HFFc6 (cell line): ENCODE measurements at places on chromosomes 13 and 19. TPM values are rescaled to one million over a fixed set of nuclear protein-coding genes. Genes with fewer than 3 reads are reported as not detected.

Gene RASGRP4
- not detected in 3 replicates for total RNA-seq

DNA sequence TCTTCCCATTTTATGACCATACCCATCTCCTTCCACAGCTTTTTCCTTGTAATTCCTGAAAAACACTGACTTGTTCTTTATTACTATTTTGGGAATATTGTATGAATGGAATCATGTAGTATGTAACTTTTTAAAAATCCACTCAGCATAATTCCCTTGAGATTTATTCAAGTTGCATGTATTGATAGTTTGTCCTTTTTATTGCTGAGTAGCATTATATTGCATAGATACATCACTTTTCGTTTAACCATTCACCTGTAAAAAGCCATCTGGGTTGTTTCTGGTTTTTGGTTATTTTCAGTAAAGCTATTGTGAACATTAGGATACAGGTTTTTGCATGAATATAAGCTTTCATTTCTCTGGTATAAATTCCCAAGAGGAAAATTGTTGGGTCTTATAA, 115.4 kb downstream of the GPC5 start:
- no peaks in the 10 kb centered on the region for H3K27me3 ChIP-seq
- no peak overlapping the region for H3K4me3 ChIP-seq
- H3K36me3 ChIP-seq = no peaks in the 10 kb centered on the region; the same call in 1 of the 2 replicates
- H3K27ac ChIP-seq = no peak overlapping the region
- H3K4me1 ChIP-seq = no peaks in the 10 kb centered on the region

GRCh38 chr13:80744147-80744914, 403.4 kb upstream of the SPRY2 start:
- H3K4me3 ChIP-seq = no peak overlapping the region
- no peak for DNase-seq
- no peak overlapping the region for H3K27ac ChIP-seq
- H3K36me3 ChIP-seq = no peaks in the 10 kb centered on the region

GRCh38 chr19:28864577-28865042, 348.3 kb downstream of the UQCRFS1 start:
- H3K36me3 ChIP-seq = no peaks in the 10 kb centered on the region
- no peak overlapping the region for H3K4me3 ChIP-seq
- no peak for DNase-seq
- peaks cover 19% of the 10 kb centered on the region for H3K27me3 ChIP-seq
- H3K27ac ChIP-seq = no peak overlapping the region

DNA sequence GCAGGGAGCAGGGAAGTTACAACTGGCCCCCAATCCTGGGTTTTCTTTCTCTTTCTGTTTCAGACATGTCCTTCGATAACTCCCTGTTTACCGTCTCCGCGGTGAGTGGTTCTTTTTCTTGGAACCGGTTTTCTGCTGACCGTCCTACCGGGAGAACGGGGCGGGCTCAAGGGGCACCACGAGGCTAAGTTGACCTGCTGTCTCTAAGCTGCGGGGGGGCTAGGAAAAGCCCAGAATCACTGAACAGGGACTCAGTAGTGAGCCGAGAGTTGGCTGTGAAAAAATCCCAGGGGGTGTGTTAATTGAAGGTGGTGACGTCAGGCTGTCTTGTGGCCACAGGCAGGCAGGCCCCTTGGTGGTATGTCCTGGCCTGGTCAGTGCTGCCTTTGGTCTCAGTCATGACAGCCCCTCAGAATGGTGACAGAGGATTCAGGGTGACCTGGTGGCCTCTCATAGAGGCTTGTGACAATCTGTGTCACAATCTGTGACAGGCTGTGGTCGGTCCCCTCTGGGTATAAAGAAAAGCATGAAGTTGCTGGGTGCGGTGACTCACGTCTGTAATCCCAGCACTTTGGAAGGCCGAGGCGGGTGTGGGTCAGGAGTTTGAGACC, 8.1 kb upstream of the CARM1 start:
- no peaks in the 10 kb centered on the region for H3K27me3 ChIP-seq
- peaks cover 26% of the 10 kb centered on the region for H3K4me1 ChIP-seq
- peak overlapping the region; percentile 88 for H3K27ac ChIP-seq
- H3K36me3 ChIP-seq = no peaks in the 10 kb centered on the region

Gene ZNF154
- 0.18 TPM in 1 of 3 replicates, not detected in the others for total RNA-seq

DNA sequence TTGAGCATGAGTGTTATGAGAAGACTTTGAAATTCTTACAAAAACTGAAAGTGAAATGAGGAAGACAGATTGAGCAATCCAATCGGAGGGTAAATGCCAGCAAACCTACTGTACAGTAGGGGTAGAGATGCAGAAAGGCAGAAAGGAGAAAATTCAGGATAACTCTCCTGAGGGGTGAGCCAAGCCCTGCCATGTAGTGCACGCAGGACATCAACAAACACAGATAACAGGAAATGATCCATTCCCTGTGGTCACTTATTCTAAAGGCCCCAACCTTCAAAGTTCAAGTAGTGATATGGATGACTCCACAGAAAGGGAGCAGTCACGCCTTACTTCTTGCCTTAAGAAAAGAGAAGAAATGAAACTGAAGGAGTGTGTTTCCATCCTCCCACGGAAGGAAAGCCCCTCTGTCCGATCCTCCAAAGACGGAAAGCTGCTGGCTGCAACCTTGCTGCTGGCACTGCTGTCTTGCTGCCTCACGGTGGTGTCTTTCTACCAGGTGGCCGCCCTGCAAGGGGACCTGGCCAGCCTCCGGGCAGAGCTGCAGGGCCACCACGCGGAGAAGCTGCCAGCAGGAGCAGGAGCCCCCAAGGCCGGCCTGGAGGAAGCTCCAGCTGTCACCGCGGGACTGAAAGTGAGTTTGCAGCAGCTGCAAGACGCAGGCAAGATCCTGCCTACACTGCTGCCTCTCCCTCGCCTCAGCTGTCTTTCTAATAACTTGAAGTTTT, at the start of gene TNFSF13B:
TSS of gene TNFSF13B (plus strand) at position 118 of the 728 bp plus-strand sequence. CDS start at position 296, 178 bp downstream.
- peak within 1 kb of the TSS; percentile 30; the same call in 1 of the 2 replicates for H3K27ac ChIP-seq
- H3K36me3 ChIP-seq = 0 out of 2 replicates have a peak, but pooled peaks cover 5% of the 10 kb centered on the region
- H3K4me3 ChIP-seq = peak within 1 kb of the TSS; percentile 79
- peaks cover 24% of the 10 kb centered on the region for H3K4me1 ChIP-seq
- H3K27me3 ChIP-seq = no peaks in the 10 kb centered on the region
- DNase-seq = no peak

- H3K4me3 ChIP-seq = no peak overlapping the region
- peaks cover 14% of the 10 kb centered on the region for H3K4me1 ChIP-seq
- H3K36me3 ChIP-seq = peaks cover 5% of the 10 kb centered on the region; the same call in 1 of the 2 replicates
- no peak for DNase-seq
- H3K27me3 ChIP-seq = no peaks in the 10 kb centered on the region; the same call in 1 of the 2 replicates
- no peak overlapping the region; the same call in 1 of the 2 replicates for H3K27ac ChIP-seq
Observed at GRCh38 chr13:66098931-66099628, 1131.1 kb downstream of the PCDH9 start.

DNA sequence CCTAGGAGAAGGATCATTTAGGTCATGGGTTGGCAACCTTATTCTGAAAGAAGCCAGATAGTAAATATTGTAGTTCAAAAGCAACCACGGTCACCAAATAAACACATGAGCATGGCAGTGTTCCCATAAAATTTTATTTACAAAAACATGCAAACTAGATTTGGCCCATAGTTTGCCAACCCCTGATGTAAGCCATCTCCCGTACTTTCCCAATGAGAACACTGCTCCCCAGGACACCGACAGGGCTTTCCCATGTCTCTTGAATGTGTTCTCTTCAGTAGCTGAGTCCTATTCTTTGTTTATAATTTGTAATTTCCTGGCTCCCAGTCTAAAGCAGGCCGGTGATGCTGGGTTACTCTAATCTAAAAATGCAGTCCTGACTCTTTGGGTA, 239.6 kb downstream of the LHFPL6 start:
- H3K27me3 ChIP-seq = no peaks in the 10 kb centered on the region; the same call in 1 of the 2 replicates
- no peak overlapping the region for H3K4me3 ChIP-seq
- 0 out of 2 replicates have a peak, but pooled peaks cover 6% of the 10 kb centered on the region for H3K36me3 ChIP-seq
- peaks cover 40% of the 10 kb centered on the region for H3K4me1 ChIP-seq

- no peaks in the 10 kb centered on the region for H3K36me3 ChIP-seq
- no peak overlapping the region for H3K27ac ChIP-seq
- H3K4me3 ChIP-seq = no peak overlapping the region
- no peaks in the 10 kb centered on the region for H3K4me1 ChIP-seq
- H3K27me3 ChIP-seq = peaks cover 22% of the 10 kb centered on the region
Observed at GRCh38 chr19:2361246-2362045, 1.4 kb downstream of the TMPRSS9 start.

- no peak for DNase-seq
- no peaks in the 10 kb centered on the region; the same call in 1 of the 2 replicates for H3K27me3 ChIP-seq
- H3K4me1 ChIP-seq = no peaks in the 10 kb centered on the region
- no peaks in the 10 kb centered on the region for H3K36me3 ChIP-seq
Observed at GRCh38 chr13:46184277-46184699, 2.3 kb upstream of the LCP1 start.

DNA sequence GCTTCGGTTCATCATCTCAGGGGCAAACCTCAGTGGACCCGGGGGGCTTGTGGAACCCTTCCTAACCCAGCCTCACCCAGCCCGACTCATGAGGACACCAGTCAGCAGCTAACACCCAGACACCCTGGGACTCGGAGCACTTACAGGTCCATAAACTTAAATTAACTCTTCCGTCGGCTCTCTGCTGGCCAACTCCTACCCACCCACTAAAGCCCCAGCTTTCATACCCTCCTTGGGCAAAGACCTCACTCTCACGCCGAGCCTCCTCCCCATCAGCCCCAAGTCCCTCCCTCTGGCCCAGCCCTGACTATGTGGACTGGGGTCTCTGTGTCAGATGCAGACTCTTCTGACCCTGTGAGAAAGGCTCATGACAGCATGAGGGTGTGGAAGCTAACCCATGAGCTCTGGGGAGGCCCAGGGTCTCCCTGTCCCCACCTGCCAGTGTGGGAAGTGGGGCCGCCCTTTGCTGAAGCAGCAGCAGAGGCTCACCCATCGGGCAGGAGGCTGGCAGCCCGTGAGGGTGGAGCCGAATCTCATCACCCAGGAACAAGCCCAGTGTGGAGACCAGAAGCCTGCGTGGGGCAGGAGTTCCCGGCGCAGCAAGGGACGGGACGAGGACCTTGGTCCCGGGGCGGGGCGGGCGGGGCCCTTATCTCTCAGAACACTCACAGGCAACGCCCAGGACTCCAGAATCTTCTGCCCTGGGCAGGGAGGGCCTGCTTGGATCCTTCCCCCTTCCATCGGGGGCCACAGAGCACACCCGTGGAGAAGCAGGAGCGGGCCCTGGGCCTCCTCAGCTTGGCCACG, 19.8 kb downstream of the TCF3 start:
- no peaks in the 10 kb centered on the region for H3K4me1 ChIP-seq
- H3K27me3 ChIP-seq = peaks cover 3% of the 10 kb centered on the region
- no peak overlapping the region for H3K27ac ChIP-seq
- DNase-seq = no peak
- H3K36me3 ChIP-seq = peaks cover 13% of the 10 kb centered on the region

Gene CCDC70
- total RNA-seq = not detected in 3 replicates

DNA sequence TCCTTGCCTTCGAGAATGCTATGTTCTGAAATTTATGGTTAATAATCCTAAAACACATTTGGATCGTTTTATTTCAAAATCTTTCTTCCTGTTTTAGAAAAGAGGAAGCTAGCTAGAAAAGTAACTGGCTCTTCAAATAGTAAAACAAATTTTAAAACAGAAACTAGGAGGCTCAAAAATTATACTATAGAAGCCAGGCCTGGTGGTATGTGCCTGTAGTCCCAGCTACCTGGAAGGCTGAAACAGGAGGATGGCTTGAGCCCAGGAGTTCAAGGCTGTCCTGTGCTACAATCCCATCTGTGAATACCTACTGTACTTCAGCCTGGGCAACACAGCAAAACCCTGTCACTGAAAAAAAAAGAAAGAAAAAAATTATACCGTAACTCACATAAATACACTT, 57.9 kb downstream of the ELF1 start:
- no peak overlapping the region for H3K4me3 ChIP-seq
- H3K27me3 ChIP-seq = peaks cover 3% of the 10 kb centered on the region; the same call in 1 of the 2 replicates
- peaks cover 28% of the 10 kb centered on the region for H3K4me1 ChIP-seq
- peaks cover 17% of the 10 kb centered on the region for H3K36me3 ChIP-seq
- no peak for DNase-seq
- H3K27ac ChIP-seq = no peak overlapping the region

Gene S1PR5
- total RNA-seq = 1.9 to 2.4 TPM (median 2.3 TPM) in 3 replicates

DNA sequence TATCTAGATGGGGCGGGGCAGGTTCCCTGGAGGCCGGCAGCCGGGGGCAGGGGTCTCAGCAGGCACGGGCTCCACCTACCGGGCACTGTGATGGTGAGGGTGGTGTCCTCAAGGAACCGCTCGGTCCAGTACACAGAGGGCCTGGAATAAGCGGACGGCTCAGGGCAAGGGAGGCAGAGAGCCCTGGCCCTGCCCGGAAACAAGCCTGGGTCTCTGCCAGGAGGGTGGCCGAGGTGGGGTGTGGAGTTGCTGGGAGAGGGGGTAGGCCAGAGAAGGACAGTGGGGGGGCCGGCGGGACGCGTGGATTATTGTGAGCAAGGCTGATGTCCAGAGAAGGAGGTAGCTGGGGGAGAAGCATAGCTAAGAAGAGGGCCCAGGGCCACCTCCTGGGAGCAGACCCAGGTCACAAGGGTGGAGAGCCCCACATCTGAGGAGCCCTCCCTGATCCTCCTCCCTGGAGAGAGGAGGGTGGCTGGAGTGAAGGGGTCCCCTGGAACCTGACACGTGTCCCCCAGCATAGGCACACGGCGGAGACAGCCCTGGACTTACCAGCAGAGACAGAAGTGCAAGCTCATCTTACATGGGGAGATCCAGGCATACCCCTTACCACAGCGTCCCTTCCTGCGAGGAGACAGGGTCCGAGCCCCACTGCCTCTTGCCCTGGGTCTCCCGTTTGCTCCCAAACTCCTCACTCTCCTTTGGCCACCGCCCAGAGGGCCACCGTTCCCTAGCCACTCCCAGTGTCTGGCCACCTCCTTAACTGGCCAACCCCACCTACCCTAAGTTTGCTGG, 29.0 kb upstream of the MIER2 start:
- H3K27ac ChIP-seq = no peak overlapping the region
- no peaks in the 10 kb centered on the region for H3K36me3 ChIP-seq
- peaks cover 9% of the 10 kb centered on the region for H3K4me1 ChIP-seq
- peaks cover 43% of the 10 kb centered on the region for H3K27me3 ChIP-seq
- no peak overlapping the region for H3K4me3 ChIP-seq

DNA sequence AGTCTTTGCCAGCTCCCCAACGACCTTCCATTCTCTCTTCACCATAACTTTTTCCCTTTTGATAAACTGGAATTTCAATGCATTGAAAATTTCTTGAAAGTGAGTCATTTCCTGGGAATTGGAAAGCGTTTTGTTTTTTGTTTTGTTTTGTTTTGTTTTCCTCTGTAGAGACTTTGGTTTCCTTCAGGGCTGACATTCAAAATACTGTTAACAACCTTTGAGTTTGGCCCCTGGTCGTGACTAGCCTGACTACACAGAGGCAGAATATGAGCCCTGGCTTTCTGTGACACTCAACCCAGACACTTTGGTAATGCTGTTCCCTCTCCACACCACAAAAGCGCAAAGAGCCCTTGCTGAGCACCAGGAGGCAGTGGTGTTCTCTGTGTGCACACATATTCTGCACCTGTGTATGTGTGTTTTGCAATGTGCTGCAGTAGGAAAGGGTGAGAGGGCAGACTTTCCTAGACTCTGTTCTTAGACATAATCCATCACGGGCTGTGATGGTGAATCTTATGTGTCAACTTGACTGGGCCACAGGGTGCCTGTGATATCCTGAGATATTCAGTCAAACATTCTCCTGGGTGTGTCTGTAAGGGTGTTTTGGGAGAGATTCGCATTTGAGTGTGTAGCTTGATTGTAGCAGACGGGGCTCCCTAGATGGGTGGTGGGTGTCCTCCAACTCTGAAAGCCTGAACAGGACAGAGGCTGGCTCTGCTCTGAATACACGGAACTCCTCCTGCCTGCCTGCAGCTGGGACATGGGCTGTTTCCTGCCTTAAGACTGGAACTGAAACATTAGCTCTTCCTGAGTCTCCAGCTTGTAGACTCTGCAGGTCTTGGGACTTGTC, 29.5 kb upstream of the ANKRD10 start:
- H3K4me3 ChIP-seq = peak overlapping the region; percentile 43
- peaks cover 3% of the 10 kb centered on the region; the same call in 1 of the 2 replicates for H3K27me3 ChIP-seq
- no peaks in the 10 kb centered on the region for H3K36me3 ChIP-seq
- H3K27ac ChIP-seq = peak overlapping the region; percentile 75
- H3K4me1 ChIP-seq = peaks cover 26% of the 10 kb centered on the region

GRCh38 chr13:61202042-61202441, 213.6 kb downstream of the PCDH20 start:
- no peak for DNase-seq
- no peak overlapping the region for H3K27ac ChIP-seq
- H3K4me1 ChIP-seq = no peaks in the 10 kb centered on the region
- no peaks in the 10 kb centered on the region for H3K36me3 ChIP-seq
- no peaks in the 10 kb centered on the region for H3K27me3 ChIP-seq
